Spinal cord (tissue), 10 donors: ENCODE measurements at places on chromosomes 4 and X. TPM values are rescaled to one million over a fixed set of nuclear protein-coding genes. Genes with fewer than 3 reads are reported as not detected.

Gene NEUROG2
- polyA plus RNA-seq, result 1.3 TPM

Gene NUP62CL
- polyA plus RNA-seq, result 2.2 TPM

Gene UGT2A1
- polyA plus RNA-seq, result 0.47 TPM

DNA sequence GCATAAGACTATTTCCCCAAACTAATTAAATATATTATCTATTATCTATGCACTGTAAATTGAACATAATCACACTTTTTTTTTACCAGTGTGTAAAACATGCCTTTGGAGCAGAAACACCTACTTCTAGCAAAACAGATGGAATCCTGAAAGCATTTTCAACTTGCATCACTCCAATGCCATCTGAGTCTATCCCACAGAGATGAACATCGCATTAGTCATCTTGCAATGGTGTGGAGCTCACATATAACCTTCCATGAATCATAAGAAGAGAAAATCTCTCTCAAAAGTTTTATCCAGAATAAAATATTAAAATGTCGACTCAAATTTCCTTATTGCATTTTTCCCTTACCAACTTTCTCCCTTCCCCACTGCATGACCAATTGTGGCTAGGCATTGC, 406.7 kb upstream of the ACTRT1 start:
- no peak for DNase-seq

DNA sequence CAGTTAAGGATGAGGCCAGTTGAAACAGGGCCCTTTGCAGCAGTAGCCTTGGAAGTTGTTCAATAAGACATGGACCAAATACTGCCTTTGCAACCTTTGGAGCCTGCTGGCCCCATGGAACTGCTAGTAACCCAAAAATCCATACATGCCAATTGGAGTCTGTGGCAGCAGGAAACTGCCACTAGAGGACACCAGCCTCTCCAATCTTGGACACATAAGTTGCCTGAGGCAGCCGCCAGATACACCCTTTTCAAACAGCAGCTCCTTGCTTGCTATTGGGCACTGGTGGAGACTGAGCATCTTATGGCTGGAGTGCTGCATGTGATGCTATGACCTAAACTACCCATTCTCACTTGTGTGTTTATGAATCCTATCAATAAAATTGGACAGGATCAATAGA, 14.8 kb upstream of the LAP3 start:
- no peak for DNase-seq

DNA sequence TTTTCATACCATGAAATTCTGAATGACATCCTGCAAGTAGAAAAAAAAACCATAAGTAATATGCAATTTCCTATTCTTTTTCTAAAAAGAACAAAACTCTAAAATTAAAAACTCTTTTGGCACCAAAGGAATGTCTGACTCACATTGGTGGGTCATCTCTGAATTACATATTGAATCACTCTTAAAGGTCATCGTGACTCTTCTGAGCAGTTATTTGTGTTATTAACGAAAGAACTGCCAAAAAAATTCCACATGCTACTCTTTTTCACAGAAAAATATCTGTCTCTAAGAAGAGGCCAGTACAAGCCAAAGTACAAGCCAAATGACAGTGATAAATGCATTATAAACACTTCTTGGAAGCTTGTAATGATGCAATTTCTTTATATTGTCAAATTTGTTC, 282.2 kb downstream of the GUCY2F start:
- no peak for DNase-seq

GRCh38 chr4:102868153-102868780, 525 bp upstream of the CISD2 start:
- no peak for DNase-seq

DNA sequence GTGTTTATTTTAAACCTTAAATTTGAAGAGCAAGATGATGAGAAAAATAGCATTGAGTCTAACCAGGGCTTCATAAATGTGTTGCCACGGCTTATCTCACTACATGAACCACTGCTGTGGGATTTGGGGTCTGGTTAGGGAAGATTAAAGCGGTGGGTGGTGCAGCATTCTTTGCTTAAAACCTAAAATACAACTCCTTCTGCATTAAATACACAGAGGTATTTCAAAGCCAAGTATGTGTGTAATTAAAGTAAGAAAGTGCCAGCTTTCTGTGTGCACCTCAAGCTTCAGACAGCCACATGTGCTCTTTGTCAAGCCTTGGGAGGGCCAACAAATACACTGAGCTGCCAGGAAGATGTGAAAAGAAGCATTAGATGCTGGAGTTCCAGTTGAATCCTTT, 128.0 kb downstream of the CPE start:
- DNase-seq, result no peak

- no peak for DNase-seq
These were observed 2.7 kb upstream of the AVPR2 start for GRCh38 chrX:153901753-153902140.

GRCh38 chr4:15428611-15429010, 778 bp downstream of the C1QTNF7 start:
- DNase-seq, result no peak

GRCh38 chr4:2794486-2795299, 1.8 kb downstream of the SH3BP2 start:
- DNase-seq, result no peak

DNA sequence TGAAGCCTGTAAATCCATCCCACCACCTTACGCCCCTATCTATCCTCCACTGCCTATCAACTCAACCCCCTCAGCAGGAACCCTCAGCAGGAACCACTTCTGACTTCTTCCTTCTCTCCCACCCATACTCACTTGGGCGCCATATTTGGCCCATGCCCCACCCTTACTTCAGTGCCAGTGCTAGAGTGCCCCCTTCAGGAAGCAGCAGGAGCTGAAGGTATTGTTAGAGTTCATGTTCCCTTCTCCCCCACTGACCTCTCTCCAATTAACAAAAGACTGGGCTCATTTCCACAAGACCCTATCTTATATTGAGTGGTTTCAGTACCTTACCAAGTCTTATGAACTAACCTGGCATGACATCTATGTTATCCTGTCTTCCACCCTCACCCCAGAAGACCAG, 363.1 kb upstream of the SLIT2 start:
- DNase-seq, result no peak

- DNase-seq, result no peak
These were observed 727.2 kb downstream of the C4orf33 start for GRCh38 chr4:129823105-129823504.

- no peak for DNase-seq
These were observed 28.5 kb upstream of the WNK3 start for GRCh38 chrX:54386314-54386713.

- DNase-seq, result no peak
These were observed 23.7 kb downstream of the LRPAP1 start for GRCh38 chr4:3508542-3508941.

DNA sequence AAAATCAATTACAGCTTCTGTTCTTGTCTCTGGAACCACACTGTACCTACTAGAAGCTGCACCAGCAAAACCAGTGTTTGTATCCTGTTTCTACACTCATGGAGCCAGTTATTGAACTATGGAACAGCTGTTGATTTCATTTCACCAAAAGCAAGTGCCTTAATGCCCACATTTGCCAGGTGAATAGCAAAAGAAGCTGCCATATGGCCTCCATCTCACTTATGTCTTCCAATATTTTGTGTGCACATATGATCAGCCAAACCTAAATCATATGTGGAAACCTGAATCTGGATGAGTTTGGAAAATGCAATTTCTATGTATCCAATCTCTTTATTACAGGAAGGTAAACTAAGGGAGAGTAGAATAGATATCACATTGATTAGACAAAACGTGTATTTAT, 415.8 kb upstream of the GRID2 start:
- DNase-seq, result no peak

GRCh38 chr4:2798399-2799223, 5.7 kb downstream of the SH3BP2 start:
- peak; percentile 85 for DNase-seq
